ENCODE measurements at places on chromosomes 11 and 22.
A peak's percentile ranks its signal among the peaks of the same experiment; 100 is the strongest.

DNA sequence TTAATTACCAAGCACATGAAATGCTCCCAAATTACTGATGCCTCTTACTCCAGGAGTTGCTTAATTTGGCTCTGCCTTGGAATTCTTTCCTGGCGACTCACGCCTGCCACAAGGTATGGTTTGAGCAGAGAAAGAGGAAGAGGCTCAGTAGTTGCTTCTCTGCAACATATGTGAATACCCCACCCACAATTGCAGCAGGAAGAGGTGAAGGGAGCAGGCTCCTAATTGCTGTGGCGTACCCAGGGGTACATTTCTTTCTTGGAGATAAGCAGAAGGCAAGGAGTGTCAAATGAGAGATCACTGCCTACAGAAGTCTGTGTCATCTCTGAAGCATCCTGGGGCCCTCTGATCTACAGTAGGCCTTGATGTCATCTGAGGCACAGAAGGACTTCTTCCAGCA, 10.6 kb upstream of the NNMT start:
- no peaks in the 10 kb centered on the region for H3K4me1 ChIP-seq
- no peak overlapping the region for H3K27ac ChIP-seq
- no peak for DNase-seq
- H3K27me3 ChIP-seq = peaks cover 9% of the 10 kb centered on the region
- H3K36me3 ChIP-seq = no peaks in the 10 kb centered on the region
- H3K4me3 ChIP-seq = no peak overlapping the region

GRCh38 chr22:17098379-17098819, 13.6 kb downstream of the IL17RA start:
- peaks cover 78% of the 10 kb centered on the region for H3K36me3 ChIP-seq
- peak overlapping the region; percentile 45 for H3K4me3 ChIP-seq

GRCh38 chr22:43878831-43879550, 12.8 kb downstream of the PNPLA5 start:
- no peak overlapping the region for H3K4me3 ChIP-seq
- no peaks in the 10 kb centered on the region for H3K4me1 ChIP-seq
- no peak for DNase-seq
- H3K27me3 ChIP-seq = peaks cover 3% of the 10 kb centered on the region
- H3K27ac ChIP-seq = no peak overlapping the region
- H3K36me3 ChIP-seq = no peaks in the 10 kb centered on the region

DNA sequence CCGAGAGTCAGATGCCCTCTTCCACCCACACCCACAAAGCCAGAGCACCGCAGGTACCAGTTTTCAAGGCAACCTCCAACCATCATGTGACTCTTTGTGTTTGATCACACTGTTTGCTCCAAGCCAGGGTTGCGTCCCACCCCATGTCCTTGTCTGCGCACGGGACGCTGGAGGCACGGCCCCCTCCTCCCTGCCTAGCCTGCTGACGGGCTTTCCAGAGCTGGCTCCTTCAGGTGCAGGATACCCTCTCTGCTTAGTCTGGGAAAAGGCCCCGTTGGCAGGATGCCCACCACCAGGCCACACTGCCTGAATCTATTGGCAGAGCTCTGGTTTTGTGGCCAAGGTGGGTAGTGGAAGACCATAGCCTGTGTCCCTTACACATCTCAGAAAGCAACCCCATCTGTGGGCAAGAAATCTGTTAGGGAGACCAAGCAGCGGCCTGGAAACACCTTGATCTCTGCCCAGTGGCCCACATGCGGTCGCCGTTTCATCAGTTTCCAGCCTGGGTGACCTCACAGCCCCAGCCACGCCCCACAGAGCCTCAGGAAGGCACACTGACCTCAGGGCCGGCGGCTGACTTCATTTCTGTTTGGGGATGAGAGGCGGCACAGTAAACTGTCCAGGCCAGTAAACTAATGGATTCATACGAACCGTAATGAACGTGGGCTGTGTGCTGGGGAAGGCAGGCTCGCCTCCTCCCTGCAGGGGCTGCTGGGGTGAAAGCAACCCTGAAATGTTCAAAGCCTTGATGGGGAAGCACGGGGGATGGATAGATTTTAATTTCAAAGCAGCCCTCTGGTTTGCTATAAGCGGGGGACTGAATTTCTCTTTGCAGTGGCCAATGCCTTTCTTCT, 25.8 kb downstream of the CDPF1 start:
- peaks cover 16% of the 10 kb centered on the region for H3K36me3 ChIP-seq
- H3K27me3 ChIP-seq = no peaks in the 10 kb centered on the region
- H3K27ac ChIP-seq = no peak overlapping the region
- no peak overlapping the region for H3K4me3 ChIP-seq

- H3K4me3 ChIP-seq = peak overlapping the region; percentile 78
- H3K27me3 ChIP-seq = no peaks in the 10 kb centered on the region
- DNase-seq = peak; percentile 48
- H3K36me3 ChIP-seq = peaks cover 4% of the 10 kb centered on the region
- H3K27ac ChIP-seq = peak overlapping the region; percentile 97
- H3K4me1 ChIP-seq = peaks cover 52% of the 10 kb centered on the region
These were observed 76.7 kb upstream of the WNT7B start for GRCh38 chr22:46053563-46054090.

DNA sequence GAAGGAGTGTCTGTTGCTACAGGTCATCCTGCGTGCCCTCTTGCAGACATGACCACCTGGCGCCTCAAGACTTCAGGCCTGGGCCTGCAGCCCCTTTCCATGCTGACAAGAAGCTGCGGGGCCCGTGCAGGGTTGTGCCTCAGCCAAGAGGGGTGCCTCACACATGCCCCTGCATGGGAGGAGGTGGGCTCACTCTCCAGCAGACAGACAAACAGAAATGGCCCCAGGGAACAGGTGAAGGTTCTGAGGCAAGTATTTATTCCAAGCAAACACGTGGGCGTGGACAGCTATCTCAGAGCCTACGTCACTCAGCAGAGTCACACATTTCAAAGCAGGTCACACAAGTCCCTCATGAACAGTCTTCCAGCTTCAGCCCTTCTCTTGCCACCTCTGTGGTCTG, 5.9 kb upstream of the SYCE3 start:
- no peak for DNase-seq
- peaks cover 4% of the 10 kb centered on the region for H3K4me1 ChIP-seq
- H3K27me3 ChIP-seq = peaks cover 4% of the 10 kb centered on the region
- peaks cover 34% of the 10 kb centered on the region for H3K36me3 ChIP-seq
- no peak overlapping the region for H3K4me3 ChIP-seq

DNA sequence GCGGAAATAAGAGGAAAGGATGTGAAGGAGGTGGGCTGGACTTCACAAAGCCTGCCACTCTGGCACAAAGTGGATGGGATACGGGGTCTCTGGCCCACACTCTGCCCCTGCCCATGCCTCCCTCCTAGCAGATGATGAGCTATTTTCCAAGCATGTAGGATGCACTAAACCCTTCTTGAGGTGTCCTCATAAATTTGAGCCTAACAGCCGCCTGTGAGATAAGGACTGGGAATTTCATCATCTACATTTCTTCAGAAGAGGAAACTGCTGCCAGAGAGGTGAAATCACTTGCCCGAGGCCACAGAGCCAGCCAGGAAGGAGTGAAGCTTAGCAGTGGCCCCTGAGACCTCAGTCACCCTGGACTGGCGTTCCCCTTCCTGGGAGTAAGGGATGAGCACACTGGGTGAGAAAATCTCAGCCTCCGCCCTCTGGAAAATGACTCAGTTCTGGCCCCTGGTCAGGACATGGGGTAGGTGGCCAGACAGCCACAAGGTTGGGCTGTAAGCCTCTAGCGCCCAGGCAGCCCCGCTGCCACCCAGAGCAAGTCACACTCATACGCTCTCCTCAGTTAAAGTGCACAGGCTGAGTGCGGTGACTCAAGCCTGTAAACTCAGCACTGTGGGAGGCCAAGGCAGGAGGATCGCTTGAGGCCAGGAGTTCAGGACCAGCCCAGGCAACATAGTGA, 27.9 kb downstream of the MB start:
- no peaks in the 10 kb centered on the region for H3K27me3 ChIP-seq
- H3K27ac ChIP-seq = no peak overlapping the region
- DNase-seq = no peak
- no peaks in the 10 kb centered on the region for H3K4me1 ChIP-seq
- H3K36me3 ChIP-seq = no peaks in the 10 kb centered on the region

GRCh38 chr11:13705710-13706109, 37.2 kb downstream of the FAR1 start:
- no peaks in the 10 kb centered on the region for H3K27me3 ChIP-seq
- H3K27ac ChIP-seq = no peak overlapping the region
- no peaks in the 10 kb centered on the region for H3K4me1 ChIP-seq
- peaks cover 42% of the 10 kb centered on the region for H3K36me3 ChIP-seq
- H3K4me3 ChIP-seq = no peak overlapping the region
- DNase-seq = no peak

GRCh38 chr11:123815122-123815521, 9.0 kb upstream of the OR6M1 start:
- no peak overlapping the region for H3K27ac ChIP-seq
- H3K4me3 ChIP-seq = no peak overlapping the region
- peaks cover 4% of the 10 kb centered on the region for H3K27me3 ChIP-seq
- DNase-seq = no peak
- no peaks in the 10 kb centered on the region for H3K4me1 ChIP-seq

- no peaks in the 10 kb centered on the region for H3K36me3 ChIP-seq
- no peaks in the 10 kb centered on the region for H3K27me3 ChIP-seq
- no peak for DNase-seq
- no peaks in the 10 kb centered on the region for H3K4me1 ChIP-seq
- no peak overlapping the region for H3K4me3 ChIP-seq
These were observed 1454.7 kb downstream of the FAM181B start for GRCh38 chr11:81278991-81279390.

GRCh38 chr11:94923004-94923334, 50.4 kb downstream of the CWC15 start:
- H3K36me3 ChIP-seq = peaks cover 15% of the 10 kb centered on the region
- H3K27me3 ChIP-seq = no peaks in the 10 kb centered on the region
- peaks cover 31% of the 10 kb centered on the region for H3K4me1 ChIP-seq
- H3K27ac ChIP-seq = no peak overlapping the region
- no peak for DNase-seq

GRCh38 chr11:124329787-124330478, 9.9 kb upstream of the OR8D2 start:
- no peak overlapping the region for H3K27ac ChIP-seq
- H3K4me1 ChIP-seq = peaks cover 10% of the 10 kb centered on the region
- H3K27me3 ChIP-seq = peaks cover 14% of the 10 kb centered on the region
- no peaks in the 10 kb centered on the region for H3K36me3 ChIP-seq

GRCh38 chr22:19665784-19666672, 48.3 kb upstream of the SEPTIN5 start:
- H3K27me3 ChIP-seq = peaks cover 2% of the 10 kb centered on the region
- H3K4me3 ChIP-seq = no peak overlapping the region
- H3K4me1 ChIP-seq = no peaks in the 10 kb centered on the region

GRCh38 chr11:122977470-122978298, 4.0 kb downstream of the BSX start:
- H3K4me1 ChIP-seq = peaks cover 15% of the 10 kb centered on the region
- peaks cover 87% of the 10 kb centered on the region for H3K27me3 ChIP-seq
- peaks cover 2% of the 10 kb centered on the region for H3K36me3 ChIP-seq
- H3K4me3 ChIP-seq = no peak overlapping the region
- no peak for DNase-seq

- no peak overlapping the region for H3K27ac ChIP-seq
- peaks cover 10% of the 10 kb centered on the region for H3K4me1 ChIP-seq
- no peak for DNase-seq
- H3K4me3 ChIP-seq = peak overlapping the region; percentile 43
- H3K27me3 ChIP-seq = no peaks in the 10 kb centered on the region
These were observed 593 bp downstream of the SSH3 start for GRCh38 chr11:67303835-67304411.

DNA sequence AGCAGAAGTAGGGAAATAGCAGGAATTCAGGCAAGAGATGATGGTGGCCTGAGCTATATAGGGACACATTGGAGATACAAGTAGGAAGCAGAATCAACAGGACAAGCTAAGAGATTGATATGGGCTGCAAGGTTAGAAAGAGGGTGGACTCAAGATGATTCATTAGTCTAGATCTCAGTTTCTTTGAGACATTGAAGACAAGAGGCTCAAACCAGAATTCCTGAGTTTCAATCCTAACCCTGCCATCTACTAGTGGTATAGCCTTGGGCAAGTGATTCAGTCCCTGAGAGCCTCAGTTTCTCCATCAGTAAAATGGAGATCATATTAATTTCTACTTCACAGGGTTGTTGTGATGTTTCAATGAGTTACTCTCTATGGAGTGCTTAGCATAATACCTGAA, 53.1 kb upstream of the NAV2 start:
- no peak overlapping the region for H3K27ac ChIP-seq
- H3K4me3 ChIP-seq = no peak overlapping the region
- H3K27me3 ChIP-seq = peaks cover 5% of the 10 kb centered on the region

DNA sequence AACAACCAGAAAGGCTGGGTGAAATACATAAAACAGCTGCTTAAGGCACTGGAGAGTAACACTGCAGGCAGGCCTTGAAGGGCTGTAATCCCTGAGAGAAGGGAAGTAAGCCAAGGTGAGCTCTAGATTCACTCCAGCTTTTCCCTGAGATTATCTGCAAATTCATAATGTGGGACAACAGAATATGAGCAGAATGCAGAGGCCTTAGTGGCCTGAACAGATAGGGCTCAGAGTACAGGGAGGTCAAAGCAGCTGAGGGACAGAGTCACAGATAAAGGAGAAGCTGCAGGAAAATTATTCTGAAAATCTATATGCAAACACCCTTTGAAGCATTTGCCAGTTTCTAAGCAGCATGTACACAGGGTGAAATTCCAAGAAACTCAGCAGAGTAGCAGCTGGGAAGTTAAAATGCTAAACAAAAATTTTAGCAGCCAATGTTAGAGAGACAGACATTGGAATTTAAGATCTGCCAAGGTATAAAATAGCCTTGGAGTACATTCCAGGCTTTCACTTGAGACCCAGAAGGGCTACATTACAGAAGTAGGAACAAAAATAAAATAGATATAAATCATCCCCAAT, 48.1 kb upstream of the CWF19L2 start:
- no peak overlapping the region for H3K27ac ChIP-seq
- H3K27me3 ChIP-seq = no peaks in the 10 kb centered on the region
- no peak for DNase-seq
- H3K36me3 ChIP-seq = peaks cover 33% of the 10 kb centered on the region
- no peak overlapping the region for H3K4me3 ChIP-seq

DNA sequence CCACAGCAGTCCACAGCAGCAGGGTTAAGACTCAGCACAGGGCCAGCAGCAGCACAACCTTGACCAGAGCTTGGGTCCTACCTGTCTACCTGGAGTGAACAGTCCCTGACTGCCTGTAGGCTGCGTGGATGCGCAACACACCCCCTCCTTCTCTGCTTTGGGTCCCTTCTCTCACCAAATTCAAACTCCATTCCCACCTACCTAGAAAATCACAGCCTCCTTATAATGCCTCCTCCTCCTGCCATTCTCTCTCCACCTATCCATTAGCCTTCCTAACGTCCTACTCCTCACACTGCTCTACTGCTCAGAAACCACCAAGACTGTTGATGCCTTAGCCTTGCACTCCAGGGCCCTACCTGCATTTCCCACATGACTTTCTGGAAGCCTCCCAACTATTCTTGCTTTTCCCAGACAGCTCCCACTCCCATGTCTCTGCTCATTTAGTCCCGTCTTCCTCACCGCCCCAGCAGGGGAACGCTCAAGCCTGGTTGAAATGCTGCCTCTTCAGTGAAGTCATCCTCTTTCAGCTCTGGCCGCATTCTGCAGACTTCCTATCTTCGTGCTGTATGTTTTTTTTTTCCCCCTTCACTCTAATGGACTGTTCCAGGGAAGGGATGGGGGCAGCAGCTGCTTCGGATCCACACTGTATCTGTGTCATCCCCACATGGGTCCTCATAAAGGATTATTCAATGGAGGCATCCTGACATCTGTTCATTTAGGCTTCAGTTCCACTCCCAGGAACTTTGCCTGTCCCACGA, 3.3 kb downstream of the IL18BP start:
- DNase-seq = no peak
- H3K36me3 ChIP-seq = peaks cover 62% of the 10 kb centered on the region
- H3K4me3 ChIP-seq = no peak overlapping the region
- H3K27me3 ChIP-seq = no peaks in the 10 kb centered on the region
- H3K4me1 ChIP-seq = peaks cover 20% of the 10 kb centered on the region

Data from activated CD4-positive, alpha-beta T cell treated with anti-CD3 and anti-CD28 coated beads, Interleukin-2, amount 10 ng/mL, durations not matched to agents 7 days and 5 days (primary cell).